Mesothelial cell of epicardium (in vitro differentiated cells): ENCODE measurements at places on chromosomes 1 and 21.

DNA sequence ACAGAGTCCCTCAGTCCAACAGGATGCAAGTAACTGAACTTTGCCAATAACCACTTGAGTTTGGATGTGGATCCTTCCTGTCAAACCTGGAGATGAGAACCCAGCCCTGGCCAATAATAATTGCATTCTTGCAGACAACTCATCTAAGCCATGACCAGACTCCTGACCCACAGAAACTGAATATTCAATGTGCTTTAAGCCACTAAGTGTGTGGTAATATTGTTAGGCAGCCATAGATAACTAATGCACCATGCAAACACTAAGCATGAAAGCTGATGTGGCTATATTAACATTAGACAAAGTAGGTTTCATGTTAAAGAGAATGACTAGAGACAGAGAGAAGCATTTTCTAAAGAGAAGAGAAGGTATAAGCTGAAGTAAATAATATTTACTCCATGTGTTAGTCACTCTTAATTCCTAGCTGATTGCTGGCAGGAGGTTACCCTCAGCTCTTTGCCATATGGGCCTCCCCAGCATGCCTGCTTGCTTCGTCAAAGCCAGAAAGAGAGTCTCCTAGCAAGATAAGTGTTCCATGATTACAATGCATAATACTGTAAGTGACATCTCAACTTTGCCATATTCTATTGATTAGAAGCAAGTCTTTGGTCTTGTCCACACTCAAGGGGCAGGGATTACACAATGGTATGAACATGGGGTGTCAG lies 276.4 kb upstream of the PLXNA2 start:
- DNase-seq = no peak

DNA sequence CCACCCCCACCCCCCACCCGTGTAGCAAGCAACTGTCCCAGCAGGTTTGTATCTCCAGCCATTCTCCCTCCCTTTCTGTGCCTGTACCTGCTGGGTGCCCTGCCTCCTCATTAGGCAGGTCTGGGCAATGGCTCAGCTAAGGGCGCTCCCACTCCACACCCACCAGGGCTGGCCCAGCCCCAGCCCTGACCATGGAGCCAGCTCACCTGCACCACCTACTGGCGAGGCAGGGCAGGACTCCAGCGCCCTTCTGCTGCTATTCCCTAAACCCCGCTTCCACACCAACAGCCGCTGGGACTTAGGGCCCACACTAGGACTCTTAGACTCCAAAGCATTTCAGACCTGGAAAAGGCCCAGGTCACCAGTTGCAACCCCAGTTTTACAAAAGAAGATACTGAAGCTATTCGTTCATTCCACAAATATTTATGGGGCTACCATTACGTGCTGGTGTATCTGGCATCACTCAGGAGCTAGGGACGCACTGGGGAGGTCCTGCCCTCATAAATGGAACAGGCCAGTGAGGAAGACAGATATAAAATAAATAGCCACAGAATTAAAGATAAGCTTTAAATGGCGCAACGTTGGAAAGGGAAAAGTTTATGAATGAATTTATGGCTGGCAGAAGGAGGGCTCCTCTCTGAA lies 24.0 kb downstream of the PGLYRP3 start:
- no peak for DNase-seq

GRCh38 chr1:31663622-31664452 lies 19.2 kb upstream of the PEF1 start:
- peak; percentile 86 for DNase-seq

GRCh38 chr1:83920320-83920719 lies 78.6 kb downstream of the TTLL7 start:
- no peak for DNase-seq

DNA sequence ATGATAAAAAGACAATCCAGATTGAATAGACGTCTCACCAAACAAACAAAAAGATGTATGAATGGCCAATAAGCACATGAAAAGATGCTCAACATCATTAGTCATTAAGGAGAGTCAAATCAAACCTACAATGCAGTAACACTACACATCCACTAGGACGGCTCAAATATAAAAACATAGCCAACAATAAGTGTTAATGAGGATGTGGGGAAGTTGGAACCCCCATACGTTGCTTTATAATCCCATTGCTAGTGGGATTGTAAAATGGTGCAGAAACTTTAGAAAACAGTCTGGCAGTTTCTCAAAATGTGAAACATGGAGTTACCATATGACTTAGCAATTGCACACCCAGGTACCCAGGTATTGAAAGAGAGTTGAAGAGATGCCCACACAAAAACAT lies 14.7 kb upstream of the IL24 start:
- DNase-seq = no peak

GRCh38 chr1:25106352-25106751 lies 126.0 kb downstream of the SYF2 start:
- DNase-seq = no peak

GRCh38 chr1:52296345-52296744 lies 69.7 kb downstream of the CC2D1B start:
- DNase-seq = no peak

GRCh38 chr1:65958561-65959350 lies 166.1 kb downstream of the PDE4B start:
- no peak for DNase-seq

DNA sequence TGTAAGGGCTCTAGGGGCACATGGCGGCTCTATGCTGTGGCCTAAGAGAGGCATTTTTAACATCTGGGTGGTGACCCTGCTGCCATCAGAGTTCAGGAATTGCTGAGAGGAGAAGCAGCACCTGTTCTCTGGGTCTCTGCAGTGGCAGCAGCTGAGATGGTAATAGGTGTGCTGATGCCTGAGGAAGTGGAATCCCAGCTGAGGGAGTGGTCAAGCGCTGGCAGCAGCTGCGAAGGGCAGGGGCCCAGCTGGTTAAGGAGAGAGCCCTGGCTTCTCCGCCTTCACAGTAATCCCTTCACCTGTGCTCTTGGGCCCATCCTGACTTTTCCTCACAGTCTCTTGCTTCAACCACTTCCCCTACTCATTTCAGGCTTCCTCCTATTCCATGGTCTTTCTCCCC lies 39.8 kb downstream of the GJA5 start:
- DNase-seq = no peak

DNA sequence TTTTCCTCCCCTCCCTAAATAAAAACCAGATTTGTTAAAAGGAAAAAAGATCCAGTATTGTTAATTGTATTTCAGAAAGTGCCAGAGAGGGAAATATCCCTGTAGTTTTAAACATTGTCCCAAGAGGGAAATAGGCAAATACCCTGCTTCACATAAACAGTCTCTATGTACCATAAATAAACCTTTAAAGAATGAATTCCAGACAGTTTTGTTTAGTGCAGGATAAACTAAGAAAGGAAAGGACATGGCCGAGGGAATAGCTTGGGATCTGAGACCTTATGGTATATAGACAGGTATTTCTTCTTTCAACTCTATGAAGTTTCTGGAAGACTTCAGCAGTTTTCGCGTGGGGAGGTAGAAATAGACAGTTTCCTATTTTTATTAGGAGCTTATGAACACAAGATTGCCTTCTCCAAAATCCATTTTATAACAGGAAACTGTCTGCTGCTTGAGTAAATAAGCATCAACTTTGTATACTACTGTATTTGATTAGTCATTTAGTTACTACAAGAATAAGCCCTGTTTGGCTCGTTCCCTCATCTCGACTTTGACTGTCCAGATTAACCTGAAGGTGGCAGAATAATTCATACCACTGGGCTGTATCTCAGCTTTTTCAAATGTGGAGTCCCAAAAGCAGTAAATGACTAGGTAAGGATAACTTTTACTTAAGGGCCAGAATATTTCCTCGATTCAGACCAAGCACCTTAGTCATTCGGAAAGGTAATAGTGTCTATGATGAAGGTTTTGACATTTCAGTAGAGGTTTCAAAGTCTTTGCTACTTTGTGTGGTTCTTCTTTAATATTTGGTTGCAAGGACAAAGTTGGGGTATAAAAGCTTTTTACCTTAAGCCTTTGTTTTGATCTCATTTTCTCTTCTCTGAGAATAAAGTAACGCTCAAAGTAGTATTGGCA lies 177.5 kb downstream of the VPS13D start:
- DNase-seq = no peak

GRCh38 chr1:174217787-174218574 lies 58.7 kb downstream of the RABGAP1L start:
- no peak for DNase-seq

DNA sequence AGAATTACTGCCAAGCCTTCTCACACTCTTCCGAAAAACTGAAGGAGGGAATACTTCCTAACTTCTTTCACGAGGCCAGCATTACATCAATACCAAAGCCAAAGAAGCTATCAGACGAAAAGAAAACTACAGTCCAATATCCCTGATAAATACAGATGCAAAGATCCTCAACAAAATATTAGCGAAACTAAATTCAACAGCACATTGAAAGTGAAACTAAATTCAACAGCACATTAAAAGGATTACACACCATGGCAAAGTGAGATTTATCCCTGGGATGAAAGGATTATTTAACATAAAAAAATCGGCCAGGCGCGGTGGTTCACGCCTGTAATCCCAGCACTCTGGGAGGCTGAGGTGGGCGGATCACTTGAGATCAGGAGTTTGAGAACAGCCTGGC lies 176.8 kb downstream of the FAF1 start:
- DNase-seq = no peak

DNA sequence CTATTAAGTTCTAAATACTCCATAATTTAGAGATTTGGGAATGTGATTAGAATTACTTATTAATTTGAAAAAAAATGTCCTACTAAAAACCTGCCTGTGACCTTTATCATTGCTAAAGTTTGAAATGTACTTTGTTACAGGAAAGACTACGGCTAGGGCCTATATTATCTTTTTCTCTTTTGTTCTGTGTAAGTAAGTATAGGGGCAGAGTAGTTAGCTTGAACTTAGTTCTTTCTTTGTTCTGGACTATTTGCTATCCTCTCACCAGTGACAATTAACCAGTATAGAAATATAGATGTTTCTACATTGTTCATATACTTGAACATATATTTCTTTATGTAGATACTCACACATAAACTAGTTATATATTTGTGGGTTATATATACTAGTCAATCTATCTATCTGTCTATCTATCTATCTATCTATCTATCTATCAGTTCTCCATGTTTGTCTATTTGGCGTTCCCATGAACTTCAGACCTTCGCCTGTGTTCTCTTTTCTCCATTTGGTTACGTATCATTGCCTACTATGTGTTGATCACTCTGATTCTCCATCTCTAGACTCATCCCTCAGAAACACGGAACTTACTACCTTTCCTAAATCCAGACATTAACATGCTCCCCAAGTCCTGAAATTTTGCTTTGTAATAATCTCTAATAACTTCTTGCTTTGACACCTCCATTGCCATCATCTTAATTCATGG lies 3.3 kb downstream of the PTPRC start:
- DNase-seq = no peak

GRCh38 chr21:16840538-16840937 lies 672.3 kb upstream of the CXADR start:
- DNase-seq = no peak

DNA sequence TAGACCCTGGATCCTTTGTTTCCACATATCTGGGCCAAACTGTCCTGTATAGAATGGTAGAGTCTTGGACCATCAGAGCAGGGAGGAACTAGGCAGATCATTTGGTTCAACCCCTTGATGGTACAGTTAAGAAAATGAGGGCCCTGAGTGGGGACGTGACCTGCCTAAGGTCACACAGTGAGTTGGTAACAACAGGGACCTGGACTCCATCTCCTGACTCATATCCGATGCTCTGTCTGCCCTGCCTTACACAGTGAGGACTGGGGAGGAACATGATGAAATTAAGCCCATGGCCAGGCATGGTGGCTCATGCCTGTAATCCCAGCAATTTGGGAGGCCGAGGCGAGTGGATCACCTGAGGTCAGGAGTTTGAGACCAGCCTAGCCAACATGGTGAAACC lies 440.2 kb downstream of the PTPRU start:
- no peak for DNase-seq

GRCh38 chr1:153842006-153842471 lies 66.8 kb downstream of the SLC27A3 start:
- no peak for DNase-seq

DNA sequence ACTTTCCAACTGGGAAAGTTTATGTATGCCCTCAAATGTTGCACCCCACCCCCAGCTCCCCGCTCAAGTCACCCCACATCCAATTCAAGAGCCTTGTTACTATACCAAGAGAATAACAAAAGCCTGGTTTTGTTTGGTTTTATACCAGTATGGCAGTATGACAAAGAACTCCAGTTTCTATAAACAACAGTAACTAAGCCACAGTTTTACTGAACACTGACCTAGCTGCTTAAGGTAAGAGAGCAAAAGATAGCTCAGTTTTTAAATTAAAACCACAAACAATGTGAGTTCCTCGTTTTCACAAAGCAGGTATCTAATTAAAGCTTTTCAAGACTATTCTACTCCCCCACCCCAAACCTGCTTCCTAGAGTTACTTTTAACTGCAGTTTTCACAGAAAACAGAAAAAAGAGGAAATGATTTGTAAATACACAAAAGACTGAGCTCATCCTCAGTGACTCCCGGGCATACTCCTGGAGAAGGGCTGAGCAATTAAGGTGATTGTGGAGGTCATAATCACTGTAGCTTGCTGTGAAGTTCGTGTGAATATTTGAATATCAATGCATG lies 59.3 kb upstream of the LHX8 start:
- no peak for DNase-seq

GRCh38 chr1:117365350-117366176 lies 1.7 kb upstream of the MAN1A2 start:
- no peak for DNase-seq

DNA sequence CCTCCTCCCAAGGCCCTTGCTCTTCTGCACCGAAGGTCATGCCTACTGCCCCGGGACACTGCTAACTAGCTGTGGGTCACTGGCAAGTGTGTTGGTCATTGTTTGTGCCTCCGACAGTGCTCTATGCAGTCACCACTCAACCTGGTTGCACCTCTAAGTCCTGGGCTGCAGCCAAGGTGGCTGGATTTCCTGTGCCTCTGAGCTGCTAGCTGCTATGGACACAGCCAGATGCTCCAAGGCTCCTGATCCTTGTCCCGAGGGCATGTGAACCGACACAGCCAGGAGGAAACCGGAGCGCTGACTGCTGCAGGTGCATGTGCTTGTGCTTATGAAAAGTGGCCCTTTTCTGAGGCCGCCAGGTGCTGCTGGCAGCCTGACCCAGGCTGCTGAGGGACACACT lies 14.7 kb upstream of the SPOCD1 start:
- DNase-seq = no peak
